Activated naive CD4-positive, alpha-beta T cell treated with anti-CD3 and anti-CD28 coated beads for 36 hours (primary cell): ENCODE measurements at places on chromosomes 3 and 15.

DNA sequence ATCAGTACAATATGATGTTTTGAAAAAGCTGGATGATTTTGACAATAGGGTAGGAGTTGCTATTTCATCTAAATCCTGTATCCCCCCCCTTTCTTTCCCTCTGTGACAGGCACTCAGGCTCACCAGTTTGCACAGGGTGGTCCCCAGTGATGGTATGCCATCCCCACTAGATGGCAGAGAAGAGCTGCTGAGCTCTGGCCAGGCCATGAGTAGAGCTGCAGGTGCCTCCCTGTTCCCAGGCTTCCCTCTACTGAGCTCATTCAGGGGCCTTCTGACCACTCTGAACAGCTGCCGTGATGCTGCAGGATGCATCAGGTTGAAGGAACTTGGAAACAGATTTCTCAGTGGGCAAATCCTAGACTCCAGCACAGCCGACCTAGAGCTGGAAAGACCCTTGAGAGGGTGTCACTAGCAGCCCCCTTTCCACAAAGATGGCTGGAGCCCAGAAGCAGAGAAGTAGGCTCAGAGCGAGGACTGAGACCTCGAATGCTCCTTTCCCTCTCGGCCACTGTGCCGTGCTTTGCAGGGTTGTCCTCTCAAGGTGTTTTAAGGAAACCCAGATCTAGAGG is 45.1 kb downstream of the EFCAB12 start:
- DNase-seq: peak; percentile 65

GRCh38 chr3:189322339-189322738 is 150.6 kb downstream of the TPRG1 start:
- no peak for DNase-seq

DNA sequence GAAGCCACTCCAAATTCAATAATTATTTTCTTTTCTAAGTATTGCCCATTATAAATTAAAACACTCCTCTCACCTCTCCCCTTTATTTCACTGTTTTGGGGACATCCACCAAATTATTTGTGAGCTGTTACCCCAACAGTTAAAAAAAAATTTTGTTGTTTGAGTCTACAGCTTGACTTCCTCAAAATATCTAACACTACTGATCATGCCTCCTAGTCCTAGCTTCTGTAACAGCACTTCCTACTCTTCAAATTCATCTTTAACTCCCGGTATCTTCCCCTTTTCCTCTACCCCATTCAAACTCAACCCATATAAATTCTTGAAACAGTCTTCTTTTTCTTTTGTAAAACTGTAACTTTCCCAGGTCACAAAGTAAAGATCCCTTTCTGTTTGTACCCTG is 15.9 kb downstream of the PARL start:
- DNase-seq: no peak

DNA sequence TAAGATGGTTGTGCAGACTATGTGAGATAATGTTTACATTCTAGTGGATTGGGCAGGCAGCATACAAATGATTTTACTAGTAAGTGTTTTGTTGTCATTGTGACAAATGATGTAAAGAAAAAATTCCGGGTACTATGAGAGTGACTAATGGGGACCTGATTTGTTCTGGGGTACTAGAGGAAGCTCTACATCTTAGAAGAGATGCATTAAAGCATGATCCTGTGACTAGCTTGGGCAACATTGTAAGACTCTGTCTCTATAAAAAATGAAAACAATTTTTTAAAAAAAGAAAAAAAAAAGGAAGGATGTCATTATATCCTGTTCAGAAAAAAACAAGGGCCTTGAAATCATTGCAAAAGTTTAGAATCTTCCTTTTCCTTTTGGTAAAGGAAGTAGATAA is 58.1 kb upstream of the MYRIP start:
- DNase-seq: no peak

DNA sequence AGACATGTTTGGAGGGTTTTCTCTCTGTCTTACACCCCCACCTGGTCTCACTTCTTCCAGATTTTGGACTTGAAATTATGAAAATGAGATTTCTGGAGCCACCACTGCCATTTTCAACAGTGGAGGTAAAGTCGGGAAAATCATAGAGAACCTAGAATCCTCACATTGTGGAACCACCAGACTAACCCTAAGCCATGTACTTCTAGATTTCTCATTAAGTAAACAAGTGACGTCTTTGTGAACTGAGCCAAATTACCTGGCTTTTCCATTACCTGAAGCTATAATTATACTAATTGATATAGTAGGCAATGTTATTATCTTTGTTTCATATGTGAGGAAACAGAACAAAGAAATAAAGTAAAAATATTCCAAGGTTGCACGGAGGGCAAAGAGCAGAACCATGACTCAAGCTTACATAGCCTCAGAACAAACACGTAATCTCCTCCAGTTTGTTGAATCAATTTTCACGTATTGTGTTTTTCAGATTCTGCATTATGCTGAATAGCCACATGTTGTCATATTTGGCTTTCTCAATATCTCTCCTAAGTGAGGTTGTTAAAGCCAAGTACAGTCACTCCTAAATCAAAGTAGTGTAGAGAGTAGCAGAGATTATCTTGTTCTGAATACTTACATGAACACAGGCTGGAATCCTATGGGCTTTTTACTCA is 101.3 kb upstream of the CMC1 start:
- DNase-seq: no peak

- no peak for DNase-seq
Measured at GRCh38 chr3:212432-212831, 15.9 kb downstream of the CHL1 start.

DNA sequence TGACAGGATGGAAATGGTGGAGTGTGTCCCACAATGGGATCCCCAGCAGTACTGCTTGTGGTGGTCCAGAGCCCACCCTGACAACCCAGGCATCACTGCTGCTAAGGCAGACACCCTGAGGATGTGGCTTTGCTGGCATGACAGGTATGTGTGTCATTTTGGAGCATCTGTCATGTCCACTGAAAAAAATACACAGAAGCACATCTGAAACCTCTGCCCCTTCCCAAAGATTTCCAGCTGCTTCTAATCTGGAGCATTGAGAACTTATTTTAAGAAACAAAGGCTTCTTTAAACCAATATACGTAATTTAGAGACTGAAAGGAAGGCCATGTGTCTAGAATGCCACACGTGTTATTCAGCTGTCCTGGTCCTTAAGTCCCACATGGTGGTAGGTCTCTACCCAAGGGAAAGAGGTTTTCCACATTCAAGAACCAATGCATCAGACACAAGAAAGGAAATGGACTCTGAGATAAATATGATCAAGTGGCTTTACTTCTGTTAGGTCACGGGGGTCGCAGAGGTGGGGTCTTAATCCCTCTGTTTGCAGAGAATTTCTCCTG is 88.3 kb downstream of the PDZRN3 start:
- no peak for DNase-seq

GRCh38 chr15:62672268-62672667 is 370.3 kb upstream of the TPM1 start:
- no peak for DNase-seq

DNA sequence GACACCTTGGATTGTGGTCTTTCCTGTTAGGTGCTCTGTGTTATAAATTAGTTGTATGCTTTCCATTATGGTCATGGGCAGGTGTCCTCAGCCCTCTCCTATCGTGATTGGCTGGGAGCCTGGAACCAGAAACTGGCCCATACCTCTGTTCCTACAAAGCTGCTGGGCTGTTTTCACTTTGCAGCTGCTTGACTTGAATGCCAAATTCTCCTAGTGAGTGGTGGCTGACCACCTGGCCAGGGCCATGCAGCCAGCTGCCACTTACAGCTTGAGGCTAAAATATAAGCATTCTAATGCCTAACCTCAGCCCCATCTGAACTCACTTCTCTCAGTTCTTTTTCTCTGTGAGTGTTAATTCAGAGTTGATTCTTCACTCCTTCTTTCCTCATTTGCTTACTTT is 239.3 kb upstream of the GBE1 start:
- DNase-seq: no peak

DNA sequence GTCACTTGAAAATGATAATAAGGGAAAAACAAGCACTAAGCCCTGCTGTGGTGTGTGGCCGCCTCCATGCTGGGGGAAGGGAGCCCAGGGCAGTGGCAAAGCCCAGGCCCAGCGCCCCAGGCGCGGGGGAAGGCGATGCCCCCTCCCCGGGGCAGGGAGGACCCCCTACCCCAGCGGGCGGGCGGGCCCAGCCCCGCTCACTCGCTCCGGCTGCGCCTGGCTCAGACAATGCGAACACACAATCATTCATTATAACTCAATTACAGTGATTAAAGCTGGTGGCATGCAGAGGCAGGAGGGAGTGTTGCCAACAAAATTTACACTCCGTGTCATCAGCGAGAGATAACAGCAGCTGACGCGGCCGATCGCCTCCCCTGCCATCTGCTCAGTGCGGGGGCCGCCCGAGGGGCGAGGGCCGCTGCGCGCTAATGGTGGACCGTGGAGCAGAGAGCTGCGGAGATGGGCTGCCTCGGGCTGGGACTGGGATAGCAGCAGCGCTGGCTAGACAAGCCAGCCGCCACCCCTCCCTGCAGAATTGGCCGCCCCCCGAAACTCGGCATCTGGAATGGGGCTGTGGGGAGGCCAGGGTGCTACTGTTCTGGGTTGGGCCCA is 64.1 kb downstream of the TLE3 start:
- DNase-seq: no peak

- peak; percentile 17 for DNase-seq
Measured at GRCh38 chr3:143831208-143831607, 17.1 kb downstream of the SLC9A9 start.

DNA sequence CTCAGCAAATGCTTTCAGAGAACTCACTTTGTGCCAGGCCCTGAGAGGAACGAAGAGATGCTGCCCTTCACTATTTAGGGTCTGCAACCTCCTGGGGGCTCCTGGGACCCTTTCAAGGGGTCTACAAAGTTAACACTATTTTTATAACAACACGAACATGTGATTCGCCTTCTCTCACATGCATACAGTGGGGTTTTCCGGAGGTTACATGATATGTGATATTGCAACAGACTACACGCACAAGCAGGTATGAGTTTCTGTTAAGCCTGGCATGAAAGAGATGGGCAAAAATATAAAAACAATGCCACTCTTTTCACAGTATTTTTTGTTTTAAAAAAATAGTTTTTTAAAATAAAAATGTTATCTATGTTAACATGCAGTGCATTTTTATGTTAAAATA is 10.3 kb downstream of the STARD5 start:
- DNase-seq: no peak

DNA sequence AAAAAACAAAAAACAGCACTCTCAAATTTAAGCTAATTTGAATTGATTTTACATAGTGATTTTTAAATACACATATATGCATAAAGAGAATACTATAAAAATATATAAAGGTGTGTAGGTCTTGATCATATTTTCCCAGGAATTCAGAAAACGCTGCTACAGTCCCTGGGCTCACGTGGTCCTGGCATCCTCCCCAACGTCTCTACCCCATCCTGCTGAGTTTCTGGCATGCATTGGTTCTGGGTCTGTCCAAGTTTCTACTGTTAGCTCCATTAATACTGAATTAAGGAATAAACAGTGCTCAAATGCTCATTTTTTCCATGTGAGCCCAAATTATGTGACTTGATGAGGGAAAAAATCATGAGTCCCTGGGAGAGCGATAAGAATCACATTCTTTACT is 32.7 kb upstream of the LAMP3 start:
- DNase-seq: no peak
